Epithelial cell of esophagus (primary cell): ENCODE measurements at places on chromosomes 2 and 18.

DNA sequence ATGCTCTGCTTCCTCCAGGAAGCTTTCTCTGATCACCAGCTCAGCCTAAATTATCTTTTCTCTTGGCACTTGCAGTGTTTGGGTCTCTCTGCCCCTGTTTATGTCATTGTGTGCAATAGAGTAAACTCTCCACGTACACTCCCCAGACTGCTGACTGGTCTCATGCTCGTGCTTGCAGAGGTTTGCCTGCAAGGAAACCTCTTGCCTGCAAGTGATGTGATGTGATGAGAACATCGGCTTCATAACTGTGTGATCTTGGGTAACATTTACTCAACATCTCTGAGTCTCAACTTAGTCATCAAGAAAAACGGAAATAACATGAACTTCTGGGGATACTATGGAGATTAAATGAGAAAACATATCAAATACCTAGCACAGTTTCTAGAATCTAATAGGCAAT, 92.3 kb downstream of the BIN1 start:
- DNase-seq = peak; percentile 98

- no peak for DNase-seq
These were observed 52.0 kb downstream of the HAUS1 start for GRCh38 chr18:46156124-46156745.

GRCh38 chr2:152384992-152385391, 50.0 kb downstream of the FMNL2 start:
- DNase-seq = no peak

- no peak for DNase-seq
These were observed 372.1 kb upstream of the TMEFF2 start for GRCh38 chr2:192566863-192567262.

GRCh38 chr2:142756430-142756829, 121.0 kb upstream of the KYNU start:
- DNase-seq = peak; percentile 77

DNA sequence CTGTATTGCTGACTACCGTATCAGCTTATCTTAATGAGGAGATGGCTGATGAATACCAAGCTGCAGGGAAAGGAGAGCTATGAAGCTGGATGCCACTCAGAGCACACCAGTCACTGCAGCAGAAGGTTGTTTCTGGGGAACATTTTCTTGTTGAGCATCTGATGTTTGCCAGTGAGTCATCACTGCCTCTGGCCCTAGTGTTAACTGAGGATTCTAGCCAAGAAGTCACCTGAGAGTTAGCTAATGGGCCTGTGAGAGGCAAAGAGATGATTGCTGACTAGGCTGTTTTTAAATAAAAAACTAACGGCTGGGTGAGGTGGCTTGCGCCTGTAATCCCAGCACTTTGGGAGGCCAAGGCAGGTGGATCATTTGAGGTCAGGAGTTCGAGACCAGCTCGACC, 37.9 kb downstream of the CCDC150 start:
- peak; percentile 90 for DNase-seq

- peak; percentile 1 for DNase-seq
These were observed 114.9 kb upstream of the SULT1C3 start for GRCh38 chr2:108124736-108125495.

DNA sequence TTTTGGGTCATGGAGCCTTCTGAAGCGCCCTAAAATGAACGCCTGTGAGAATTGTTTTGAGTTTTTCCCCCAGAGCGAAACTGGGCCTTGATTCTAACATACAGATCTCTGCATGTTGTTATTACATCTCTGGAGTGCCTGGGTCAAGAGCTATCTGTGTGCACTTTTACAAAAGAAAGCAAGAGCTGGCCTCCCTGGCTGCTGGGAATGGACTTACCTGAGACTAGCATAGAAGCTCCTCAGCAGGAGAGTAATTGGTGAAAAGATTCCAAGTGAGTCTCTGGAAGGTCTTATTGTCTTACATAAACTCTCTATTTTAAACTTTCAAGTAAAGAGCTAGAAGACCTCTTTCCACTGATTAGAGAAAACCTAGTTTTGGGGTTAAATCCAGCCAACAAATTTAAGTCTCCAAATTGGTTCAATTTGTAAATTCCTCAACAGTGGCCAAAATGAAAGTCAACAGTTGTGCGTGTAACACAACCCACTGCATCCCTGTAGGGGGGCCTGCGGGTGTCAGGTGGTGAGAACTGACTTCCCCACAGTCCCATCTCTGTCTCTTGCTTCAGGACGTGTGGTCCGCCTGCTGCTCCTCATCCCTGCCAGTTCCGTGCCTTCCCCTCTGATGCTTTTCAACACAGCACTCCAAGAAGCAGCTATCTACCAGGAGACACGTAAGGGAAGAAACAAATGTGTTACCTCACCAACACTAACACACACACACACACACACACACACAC, 206.1 kb downstream of the SH3BP4 start:
- DNase-seq = no peak

DNA sequence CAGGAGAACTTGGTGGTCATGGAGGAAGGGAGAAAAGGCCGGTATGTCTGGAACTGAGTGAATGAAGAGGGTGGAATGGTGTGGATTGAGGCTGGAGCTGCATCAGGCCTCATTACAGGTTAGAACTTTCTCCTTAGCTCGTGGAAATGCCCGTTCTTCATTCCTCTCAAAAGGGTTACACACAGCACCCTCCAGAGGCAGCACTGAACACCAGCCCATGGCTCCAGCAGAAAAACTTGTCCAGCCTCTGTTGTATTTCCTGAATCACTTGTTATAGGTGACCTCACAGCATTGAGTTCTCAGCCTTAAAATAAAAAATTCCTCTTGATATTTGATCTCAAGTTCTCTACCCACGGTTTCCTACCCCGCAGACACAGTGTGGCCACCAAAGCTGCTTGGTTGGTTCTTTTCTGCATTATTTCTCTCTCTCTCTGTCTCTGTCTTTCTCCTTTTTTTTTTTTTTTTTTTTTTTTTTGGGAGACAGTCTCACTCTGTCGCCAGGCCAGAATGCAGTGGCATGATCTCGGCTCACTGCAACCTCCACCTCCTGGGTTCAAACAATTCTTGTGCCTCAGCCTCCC, 89.6 kb downstream of the ITGB1BP1 start:
- peak; percentile 90 for DNase-seq

DNA sequence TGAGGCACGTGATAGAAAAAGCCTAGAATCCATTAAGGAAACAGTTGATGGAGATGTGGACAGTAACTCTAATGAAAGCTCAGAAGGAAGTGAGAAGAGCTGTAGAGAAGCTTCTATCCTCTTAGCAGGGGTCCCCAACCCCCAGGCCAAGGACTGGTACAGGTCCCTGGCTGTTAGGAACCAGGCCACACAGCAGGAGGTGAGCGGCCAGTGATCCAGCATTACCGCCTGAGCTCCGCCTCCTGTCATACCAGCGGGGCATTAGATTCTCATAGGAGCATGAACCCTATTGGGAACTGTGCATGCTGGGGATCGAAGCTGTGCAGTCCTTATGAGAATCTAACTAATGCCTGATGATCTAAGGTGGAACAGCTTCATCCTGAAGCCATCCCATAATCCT, 8.7 kb upstream of the IMP4 start:
- no peak for DNase-seq

DNA sequence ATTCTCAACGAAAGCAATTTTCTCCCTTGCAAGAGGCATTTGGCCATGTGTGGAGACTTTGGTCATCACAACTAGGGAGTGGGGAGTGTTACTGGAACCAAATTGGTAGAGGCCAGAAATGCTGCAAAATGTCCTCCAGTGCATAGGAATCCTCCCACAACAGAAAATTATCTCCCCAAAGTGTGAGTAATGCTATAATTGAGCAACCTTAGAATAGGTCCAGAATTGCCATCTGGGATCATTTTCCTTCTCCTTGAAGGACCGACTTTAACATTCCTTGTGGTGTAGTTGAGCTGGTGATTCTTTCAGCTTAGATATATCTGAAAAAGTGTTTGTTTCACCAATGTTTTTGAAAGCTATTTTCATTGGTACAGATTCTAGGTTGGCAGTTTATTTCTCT, 111.2 kb upstream of the SMIM21 start:
- no peak for DNase-seq
